ENCODE measurements at places on chromosomes 16 and 17.

- DNase-seq = no peak
Measured at GRCh38 chr17:35752945-35753764, at the start of gene GAS2L2. GAS2L2 (minus strand) TSS chr17:35753239; CDS start chr17:35752850, 389 bp downstream.

- no peak for DNase-seq
Measured at GRCh38 chr16:81774348-81774747, 4.7 kb upstream of the PLCG2 start.

- DNase-seq = no peak
Measured at GRCh38 chr16:85341972-85342695, 229.9 kb upstream of the CIBAR2 start.

GRCh38 chr16:89489040-89489897 lies 1.1 kb downstream of the ANKRD11 start:
- DNase-seq = peak; percentile 83

- DNase-seq = peak; percentile 57
Measured at GRCh38 chr16:11396241-11397048, 51.2 kb downstream of the RMI2 start.

- no peak for DNase-seq
Measured at GRCh38 chr17:51941272-51941671, 217.2 kb downstream of the CA10 start.

GRCh38 chr17:51263006-51263405 lies 2.7 kb downstream of the UTP18 start:
- no peak for DNase-seq

- no peak for DNase-seq
Measured at GRCh38 chr17:58536542-58536941, 22.1 kb upstream of the MTMR4 start.

GRCh38 chr16:84788920-84789391 lies 30.8 kb upstream of the CRISPLD2 start:
- DNase-seq = no peak

DNA sequence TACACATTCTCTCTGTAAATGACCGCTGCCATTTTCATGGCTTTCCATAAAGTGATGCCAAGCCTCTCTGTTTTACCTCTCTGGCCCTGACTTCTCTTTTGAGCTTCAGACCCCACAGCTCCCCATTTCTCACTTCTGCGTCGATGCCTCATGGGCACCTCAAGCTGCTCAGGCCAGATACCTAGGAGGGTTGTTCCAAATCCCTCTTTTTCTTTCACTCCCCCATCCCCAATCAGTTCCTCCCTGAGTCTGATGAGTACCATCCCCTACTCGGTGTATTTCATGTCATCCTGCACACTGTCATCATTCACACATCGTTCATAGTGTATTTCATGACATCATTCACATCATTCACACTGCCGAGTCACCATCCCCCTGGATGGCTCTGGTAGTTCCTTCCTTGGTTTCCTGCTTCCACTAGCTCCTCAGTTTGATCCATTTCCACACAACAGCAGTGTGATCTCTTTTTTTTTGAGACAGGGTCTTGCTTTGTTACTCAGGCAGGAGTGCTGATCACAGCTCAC lies 43.1 kb downstream of the NTN1 start:
- DNase-seq = no peak

- no peak for DNase-seq
Measured at GRCh38 chr16:71214746-71215381, 15.7 kb downstream of the HYDIN start.

DNA sequence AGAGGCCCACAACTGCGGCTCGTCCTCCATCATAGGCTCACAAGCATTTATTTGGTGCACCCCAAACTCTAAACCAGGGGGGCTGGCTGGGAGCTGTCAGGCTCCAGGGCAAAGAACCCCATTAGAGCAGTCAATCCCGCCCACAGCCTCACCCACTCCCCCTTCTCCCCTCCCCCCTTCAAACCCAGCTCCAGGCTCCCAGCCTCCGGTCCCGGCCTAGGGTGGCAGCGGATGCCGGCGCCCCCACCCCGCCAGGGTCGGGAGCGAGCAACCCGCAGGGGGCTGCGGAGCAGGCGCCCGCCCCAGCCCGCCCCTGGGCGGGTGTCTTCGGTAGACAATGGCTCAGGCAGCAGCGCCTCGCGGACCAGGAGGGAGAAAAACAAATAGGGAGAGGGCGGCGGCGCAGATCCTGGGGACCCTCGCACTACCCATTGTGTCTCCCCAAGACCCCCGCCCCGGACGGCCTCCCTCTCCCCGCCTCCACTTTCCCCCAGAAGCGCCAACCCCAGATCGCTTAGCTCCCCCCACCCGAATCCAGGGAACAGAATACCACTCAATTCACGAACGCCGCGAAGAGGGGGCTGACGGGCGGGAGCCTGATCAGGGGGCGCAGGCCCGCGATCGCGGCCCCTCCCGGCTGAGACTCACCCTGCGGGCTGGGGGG lies 572 bp downstream of the FAM171A2 start:
- no peak for DNase-seq

GRCh38 chr16:4184038-4184702 lies 57.7 kb downstream of the SRL start:
- peak; percentile 81 for DNase-seq

- no peak for DNase-seq
Measured at GRCh38 chr17:9465210-9465921, 110.3 kb downstream of the STX8 start.

- DNase-seq = no peak
Measured at GRCh38 chr17:72425133-72425793, 304.4 kb downstream of the SOX9 start.

GRCh38 chr17:77374170-77374936 lies 233.6 kb downstream of the SEC14L1 start:
- peak; percentile 49 for DNase-seq

DNA sequence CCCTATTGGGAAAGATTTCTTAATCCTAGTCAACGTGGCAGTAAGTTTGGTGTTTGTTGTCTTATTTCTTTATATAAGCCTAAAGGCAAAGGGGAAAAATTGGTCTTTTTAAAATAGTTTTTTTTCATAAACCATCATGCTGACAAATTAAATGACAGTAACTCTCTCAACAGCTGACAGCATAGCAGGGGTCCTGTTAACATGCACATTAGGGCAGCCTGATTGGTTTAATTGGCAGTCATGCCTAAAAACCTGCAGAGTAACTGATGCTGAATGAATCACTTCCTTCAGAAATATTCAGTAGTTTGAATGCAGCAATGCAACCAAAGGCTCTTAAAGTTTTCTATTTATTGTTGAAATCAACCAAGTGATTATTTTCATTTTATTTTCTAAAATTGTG lies 85.4 kb downstream of the ITFG1 start:
- DNase-seq = no peak

DNA sequence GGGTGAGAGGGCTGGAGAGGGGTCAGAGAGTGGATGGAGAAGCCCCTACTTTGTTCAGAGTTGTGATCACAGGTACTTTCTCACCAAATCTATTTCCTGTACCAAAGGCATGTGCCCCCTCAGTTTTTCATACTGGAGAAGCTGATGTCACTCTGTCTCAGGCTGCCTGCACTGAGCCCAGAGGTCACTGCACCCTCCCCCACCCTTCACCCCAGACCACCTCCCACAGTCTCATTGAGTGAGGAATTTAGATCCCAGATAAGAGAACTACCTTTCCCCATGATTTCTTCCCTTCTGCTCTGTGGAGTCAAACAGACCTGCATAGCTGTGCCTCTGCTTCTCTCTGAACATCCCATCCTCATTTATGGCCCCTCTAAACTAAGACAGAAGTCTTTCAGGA lies 140.0 kb upstream of the IRX6 start:
- no peak for DNase-seq

GRCh38 chr17:75739801-75740200 lies 18.5 kb downstream of the ITGB4 start:
- no peak for DNase-seq

DNA sequence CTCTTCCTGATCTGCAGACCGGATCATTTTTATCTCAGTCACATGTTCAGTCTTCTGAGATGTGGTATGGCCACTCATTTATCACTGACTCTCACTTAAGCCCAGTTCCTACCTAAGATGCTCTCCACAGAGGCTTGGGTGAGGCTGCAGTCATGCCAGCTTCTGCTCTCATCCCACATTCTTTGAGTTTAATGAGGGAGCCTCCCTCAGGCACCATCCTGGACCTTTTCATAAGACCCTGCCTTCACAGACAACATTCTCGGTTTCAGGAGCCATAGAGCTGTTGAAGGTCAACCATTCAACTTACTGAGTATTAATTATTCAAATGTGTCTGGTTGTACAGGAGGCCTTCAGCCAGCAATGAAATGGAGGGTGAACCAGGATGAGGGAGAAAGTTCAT lies 23.6 kb upstream of the HNF1B start:
- no peak for DNase-seq

- no peak for DNase-seq
Measured at GRCh38 chr17:50902372-50903353, 36.5 kb upstream of the TOB1 start.

GRCh38 chr16:87661561-87661960 lies 59.3 kb downstream of the JPH3 start:
- DNase-seq = no peak

GRCh38 chr17:17824119-17824782 lies 12.5 kb downstream of the SREBF1 start:
- no peak for DNase-seq

- DNase-seq = no peak
Measured at GRCh38 chr17:66990047-66990446, 25.5 kb downstream of the CACNG4 start.

DNA sequence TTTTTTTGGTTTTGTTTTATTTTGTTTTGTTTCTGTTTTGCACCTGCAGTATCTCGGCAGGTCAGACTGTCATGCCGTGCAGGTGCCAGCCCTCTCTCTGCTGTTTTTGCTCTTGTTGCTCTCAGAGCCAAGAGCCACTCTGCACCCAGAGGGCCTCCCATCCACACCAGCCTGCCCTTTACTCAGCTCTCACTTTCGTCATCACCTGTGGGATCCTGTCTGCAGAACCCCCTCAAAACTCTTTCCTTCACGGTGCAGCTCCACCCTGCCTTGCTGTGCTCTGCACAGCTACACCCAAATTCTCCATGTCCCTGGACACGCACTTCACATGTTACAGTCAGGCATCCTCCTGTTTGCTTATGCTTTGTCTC lies 2.6 kb downstream of the AOC3 start:
- DNase-seq = no peak

- peak; percentile 85 for DNase-seq
Measured at GRCh38 chr16:610513-611381, 20.0 kb upstream of the WFIKKN1 start.

GRCh38 chr17:5500247-5500588 lies 13.9 kb downstream of the MIS12 start:
- DNase-seq = no peak

- DNase-seq = no peak
Measured at GRCh38 chr16:9847146-9847545, 335.1 kb downstream of the GRIN2A start.
